HepG2 (cell line): ENCODE measurements at places on chromosomes 4 and X.

DNA sequence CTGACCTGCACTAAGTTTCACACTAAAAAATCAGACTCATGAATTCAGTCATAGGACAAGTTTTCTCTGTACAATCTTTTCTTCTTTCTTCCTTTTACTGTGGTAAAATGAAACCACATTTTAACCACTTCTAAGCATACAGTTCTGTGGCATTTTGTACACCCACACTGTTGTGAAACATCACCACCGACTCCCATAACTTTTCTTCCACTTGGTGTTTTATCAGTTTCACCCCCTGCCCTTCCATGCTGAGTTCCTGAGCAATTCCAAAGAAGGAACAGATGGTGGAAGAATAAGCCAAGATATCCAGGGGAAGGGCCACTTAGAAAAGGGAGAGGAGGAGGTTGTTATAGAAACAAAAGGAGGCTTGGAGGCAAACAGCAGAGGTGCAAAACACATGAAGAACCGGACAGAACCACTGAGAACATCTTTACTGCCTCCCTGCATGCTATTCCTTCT lies 22.6 kb downstream of the SLC25A4 start:
- H3K27ac ChIP-seq, result no peak overlapping the region
- H3K36me3 ChIP-seq, result peaks cover 78% of the 10 kb centered on the region
- no peaks in the 10 kb centered on the region for H3K4me1 ChIP-seq
- no peaks in the 10 kb centered on the region for H3K27me3 ChIP-seq
- H3K4me3 ChIP-seq, result no peak overlapping the region

DNA sequence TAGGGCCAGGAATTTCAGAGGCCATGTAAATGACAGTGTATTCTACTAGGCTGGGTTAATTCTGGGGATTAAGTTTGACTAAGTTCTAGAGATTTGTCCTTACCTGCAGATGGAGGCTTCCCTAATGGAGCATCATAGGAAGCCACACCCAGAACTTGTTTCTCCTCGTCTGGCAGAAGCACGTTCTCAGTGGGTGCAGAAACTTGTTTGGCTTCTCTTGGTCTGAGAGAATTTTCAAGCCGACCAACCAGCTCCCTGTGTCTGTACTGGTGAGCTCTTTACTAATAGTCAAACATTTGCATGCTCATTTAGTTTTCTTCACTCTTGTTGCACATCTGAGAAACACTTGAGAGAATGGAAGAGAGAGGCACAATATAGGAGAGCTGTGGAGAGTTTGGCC lies 907 bp upstream of the ATP10D start:
- H3K4me3 ChIP-seq, result no peak overlapping the region; the same call in 1 of the 2 replicates
- no peaks in the 10 kb centered on the region for H3K36me3 ChIP-seq
- H3K4me1 ChIP-seq, result peaks cover 20% of the 10 kb centered on the region

- no peaks in the 10 kb centered on the region for H3K27me3 ChIP-seq
- DNase-seq, result no peak
- no peak overlapping the region for H3K4me3 ChIP-seq
- no peaks in the 10 kb centered on the region for H3K36me3 ChIP-seq
- no peaks in the 10 kb centered on the region for H3K4me1 ChIP-seq
- no peak overlapping the region for H3K27ac ChIP-seq
Observed at GRCh38 chr4:88446124-88446523, 10.8 kb upstream of the HERC5 start.

DNA sequence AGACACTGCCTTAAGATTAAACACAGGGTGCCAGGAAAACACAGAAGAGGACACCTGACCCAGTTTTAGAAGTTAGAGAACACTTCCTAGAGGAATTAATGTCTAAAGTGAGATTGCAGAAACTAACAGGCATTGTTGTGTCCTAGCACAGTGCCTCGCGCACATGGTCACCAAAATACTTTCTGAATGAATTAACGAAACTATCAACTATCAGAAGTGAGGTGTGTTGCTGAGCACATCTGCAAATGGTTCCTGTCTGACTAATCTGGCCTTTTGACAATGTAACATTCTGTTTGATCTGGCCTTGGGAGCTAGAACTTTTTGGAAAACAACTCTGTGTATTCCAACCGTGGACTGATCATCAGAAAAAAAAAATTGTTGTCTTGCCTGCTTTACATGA lies 556.8 kb upstream of the LCORL start:
- no peak overlapping the region for H3K4me3 ChIP-seq
- H3K36me3 ChIP-seq, result no peaks in the 10 kb centered on the region
- peaks cover 12% of the 10 kb centered on the region for H3K4me1 ChIP-seq

DNA sequence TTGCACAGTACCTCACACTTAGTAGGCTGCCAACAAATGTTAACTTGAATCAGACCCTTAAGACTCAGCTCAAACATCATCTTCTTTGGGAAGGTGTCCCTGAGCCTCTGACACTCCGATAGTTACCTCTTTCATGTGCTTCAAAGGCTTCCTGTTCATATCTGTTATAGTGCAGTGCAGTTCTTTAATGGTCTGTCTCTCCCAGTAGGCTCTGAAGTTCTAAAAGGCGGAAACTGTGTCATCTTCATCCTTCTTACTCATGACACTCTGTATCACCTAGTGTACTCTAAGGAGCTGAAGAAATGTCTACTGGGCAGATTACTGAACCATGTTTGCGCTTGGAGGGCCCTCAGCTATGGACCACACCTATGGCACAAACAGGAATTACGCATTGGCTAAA lies 2.1 kb upstream of the DIAPH2 start:
- H3K4me3 ChIP-seq, result no peak overlapping the region
- DNase-seq, result no peak
- no peaks in the 10 kb centered on the region; the same call in 2 of the 3 replicates for H3K27me3 ChIP-seq
- H3K36me3 ChIP-seq, result no peaks in the 10 kb centered on the region
- no peak overlapping the region for H3K27ac ChIP-seq

DNA sequence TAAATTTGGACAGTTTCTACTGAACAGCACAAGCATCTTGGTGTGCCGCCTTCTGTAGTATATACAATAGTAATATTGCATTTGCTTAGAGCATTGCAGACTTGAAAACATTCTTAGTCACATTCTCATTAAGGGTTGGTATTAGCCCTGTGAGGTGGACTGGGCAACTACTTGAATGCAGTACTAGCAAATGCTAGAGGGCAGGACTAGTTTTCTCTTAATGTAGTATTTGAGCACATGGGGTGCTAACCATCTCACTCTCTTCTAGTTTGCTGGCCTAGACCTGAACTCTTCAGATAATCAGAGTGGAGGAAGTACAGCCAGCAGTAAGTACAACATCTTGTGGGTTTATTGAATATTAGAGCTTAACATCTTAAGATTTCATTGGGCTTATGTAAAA lies 3.2 kb downstream of the DDX3X start:
- H3K4me3 ChIP-seq, result peak overlapping the region; percentile 88
- DNase-seq, result no peak
- no peak overlapping the region for H3K27ac ChIP-seq
- peaks cover 20% of the 10 kb centered on the region; the same call in 2 of the 3 replicates for H3K36me3 ChIP-seq
- H3K4me1 ChIP-seq, result peaks cover 18% of the 10 kb centered on the region

DNA sequence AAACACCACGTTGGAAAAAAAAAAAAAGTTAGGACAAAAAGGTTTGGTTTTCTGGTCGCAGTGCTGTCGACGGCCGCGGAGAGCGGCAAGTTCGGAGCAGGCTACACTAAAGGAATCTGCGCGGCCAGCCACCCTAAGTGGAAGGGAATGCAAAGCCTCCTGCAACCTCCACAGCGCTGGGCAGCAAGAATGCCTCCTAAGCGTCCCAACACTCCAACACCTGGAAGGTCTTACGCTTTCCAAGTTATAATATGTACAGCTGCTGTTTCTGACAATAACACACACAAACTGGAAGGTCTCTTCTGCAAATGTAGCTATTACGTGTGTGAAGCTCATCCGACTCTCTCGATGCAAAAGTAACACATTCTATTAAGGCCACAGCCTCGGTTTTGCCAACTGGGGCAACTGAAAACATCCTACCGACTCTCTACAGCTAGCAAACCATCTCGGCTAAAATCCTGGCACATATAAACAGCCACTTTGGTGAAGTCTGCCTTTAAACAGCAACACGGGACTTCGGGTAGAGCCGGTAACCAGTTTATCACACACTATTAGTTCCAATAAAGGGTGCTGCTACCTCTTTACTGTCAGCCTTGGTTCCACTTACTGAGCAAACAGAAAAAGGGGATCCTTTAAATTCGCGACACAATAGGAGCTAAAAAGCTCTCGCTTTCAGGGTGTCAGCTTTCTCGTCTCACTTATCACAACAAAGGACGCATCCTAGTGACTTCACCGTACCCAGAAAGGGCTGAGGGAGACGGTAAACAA lies 895 bp downstream of the SMIM14 start:
- peak; percentile 64 for DNase-seq
- H3K36me3 ChIP-seq, result no peaks in the 10 kb centered on the region
- H3K4me3 ChIP-seq, result peak overlapping the region; percentile 83
- no peaks in the 10 kb centered on the region for H3K27me3 ChIP-seq

GRCh38 chr4:76651616-76652015 lies 216.6 kb downstream of the SHROOM3 start:
- no peak overlapping the region for H3K27ac ChIP-seq
- H3K4me1 ChIP-seq, result no peaks in the 10 kb centered on the region
- H3K27me3 ChIP-seq, result no peaks in the 10 kb centered on the region

- no peak overlapping the region for H3K27ac ChIP-seq
- H3K27me3 ChIP-seq, result no peaks in the 10 kb centered on the region
- DNase-seq, result no peak
- no peaks in the 10 kb centered on the region for H3K4me1 ChIP-seq
Observed at GRCh38 chr4:114132830-114133229, 153.4 kb upstream of the ARSJ start.

DNA sequence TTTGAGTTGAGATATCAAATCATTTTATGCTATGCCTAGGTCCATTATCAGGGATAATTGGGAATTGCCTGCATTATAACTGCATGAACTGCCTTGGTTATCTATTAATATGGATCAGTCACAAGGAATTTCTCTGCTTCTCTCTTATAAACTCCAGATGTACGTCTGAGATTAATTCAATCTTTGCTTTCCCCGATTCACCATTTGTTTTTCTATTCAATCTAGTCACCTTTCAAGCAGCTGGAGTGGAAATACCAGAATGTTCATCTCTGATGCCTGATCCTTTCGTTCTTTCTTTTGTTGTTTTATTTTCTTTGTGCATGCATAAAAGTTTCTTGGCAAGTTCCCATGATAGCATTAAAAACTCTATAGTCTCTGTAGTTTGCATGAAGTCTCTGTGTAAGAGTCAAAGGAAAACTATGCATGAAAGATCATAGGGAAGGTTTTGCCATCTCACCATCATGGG lies 22.6 kb downstream of the SYNPO2 start:
- no peaks in the 10 kb centered on the region for H3K36me3 ChIP-seq
- no peaks in the 10 kb centered on the region for H3K4me1 ChIP-seq
- no peak for DNase-seq
- peaks cover 7% of the 10 kb centered on the region; the same call in 2 of the 3 replicates for H3K27me3 ChIP-seq
- H3K27ac ChIP-seq, result no peak overlapping the region
- H3K4me3 ChIP-seq, result no peak overlapping the region

DNA sequence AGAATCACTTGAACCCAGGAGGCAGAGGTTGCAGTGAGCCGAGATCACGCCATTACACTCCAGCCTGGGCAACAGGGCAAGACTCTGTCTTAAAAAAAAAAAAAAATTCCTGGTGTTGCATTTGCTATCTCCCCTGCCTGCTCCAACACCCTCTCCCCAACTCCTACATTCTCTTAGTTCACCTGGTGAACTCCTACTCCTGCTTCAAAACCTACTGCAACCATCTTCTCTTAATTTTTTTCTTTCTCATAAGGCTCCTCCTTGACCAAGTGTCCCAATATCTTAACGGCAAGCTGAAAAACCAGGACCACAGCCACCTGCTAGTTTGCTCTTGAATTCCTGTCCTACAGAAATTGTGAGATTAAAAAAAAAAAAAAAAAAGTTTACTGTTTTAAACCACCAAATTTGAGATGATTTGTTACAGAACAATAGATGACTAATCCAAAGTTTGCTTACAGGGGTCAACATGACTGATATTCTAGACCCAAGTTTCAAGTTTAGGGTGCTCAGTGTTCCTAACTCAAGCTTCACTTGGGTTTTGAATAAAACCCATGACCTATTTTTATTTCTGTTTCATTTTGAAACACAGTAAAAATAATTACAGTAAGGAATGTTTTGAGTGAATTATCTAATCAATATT lies 13.1 kb upstream of the ANXA5 start:
- H3K27me3 ChIP-seq, result no peaks in the 10 kb centered on the region
- peaks cover 7% of the 10 kb centered on the region; the same call in 1 of the 2 replicates for H3K4me1 ChIP-seq

DNA sequence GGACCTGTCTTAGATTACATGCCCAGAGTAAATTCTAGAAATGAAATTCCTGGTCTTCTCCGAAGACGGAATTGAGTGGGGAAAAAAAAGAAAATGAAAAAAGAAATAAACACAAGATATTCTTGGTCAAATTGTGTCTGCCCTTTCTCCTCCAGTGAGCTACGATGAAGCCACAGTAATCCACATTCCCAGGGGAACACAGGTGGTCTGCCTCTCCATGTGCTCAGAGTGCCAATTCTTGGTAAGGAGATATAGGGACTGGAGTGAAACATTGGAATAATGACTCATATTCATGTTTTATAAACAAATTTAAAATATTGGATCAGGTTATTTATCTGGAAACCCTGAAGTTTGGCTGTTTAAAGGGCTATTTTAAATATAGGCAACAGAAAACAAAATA lies 54.2 kb upstream of the MGST2 start:
- H3K4me3 ChIP-seq, result no peak overlapping the region
- DNase-seq, result no peak
- H3K4me1 ChIP-seq, result no peaks in the 10 kb centered on the region
- H3K36me3 ChIP-seq, result no peaks in the 10 kb centered on the region
- no peaks in the 10 kb centered on the region; the same call in 2 of the 3 replicates for H3K27me3 ChIP-seq
- H3K27ac ChIP-seq, result no peak overlapping the region

DNA sequence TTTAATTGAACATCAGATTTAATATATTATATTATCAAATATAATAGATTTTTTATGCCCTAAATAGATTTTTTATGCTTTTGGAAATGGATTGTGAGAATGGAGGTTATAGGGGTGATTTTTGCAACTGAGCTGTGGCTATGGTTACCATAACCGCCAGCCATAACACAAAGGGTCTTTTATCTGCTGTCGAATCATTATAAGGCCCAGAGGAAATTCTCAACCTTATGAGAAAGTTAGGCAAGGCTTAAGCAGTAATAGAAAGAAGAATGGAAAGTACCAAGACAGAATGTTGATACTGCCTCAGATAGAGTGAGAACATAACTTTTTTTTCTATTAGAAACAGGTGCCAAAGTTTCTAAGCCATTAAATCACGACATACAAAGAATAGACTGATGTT lies 26.3 kb upstream of the CXCL6 start:
- no peaks in the 10 kb centered on the region for H3K27me3 ChIP-seq
- H3K27ac ChIP-seq, result no peak overlapping the region
- H3K36me3 ChIP-seq, result no peaks in the 10 kb centered on the region
- no peak for DNase-seq
- H3K4me3 ChIP-seq, result no peak overlapping the region
- no peaks in the 10 kb centered on the region for H3K4me1 ChIP-seq

DNA sequence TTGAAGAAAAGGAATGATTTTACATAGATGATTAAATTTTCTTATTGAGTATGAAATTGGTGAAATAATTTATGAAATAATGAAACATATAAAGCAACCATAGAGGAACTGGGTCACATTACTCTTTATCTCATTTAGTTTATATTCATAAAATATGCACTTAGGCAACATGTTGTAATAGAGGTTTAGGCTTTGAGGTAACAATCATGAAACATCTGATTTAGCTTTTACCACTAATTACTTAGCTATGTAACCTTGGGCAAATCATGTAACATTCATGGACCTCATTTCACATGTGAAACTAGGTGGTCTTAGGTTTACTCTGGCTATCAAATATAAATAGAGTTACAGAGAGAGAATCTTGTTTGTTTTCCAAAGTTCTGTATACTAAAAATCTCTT lies 54.5 kb upstream of the SMARCA5 start:
- no peak overlapping the region for H3K27ac ChIP-seq
- peaks cover 4% of the 10 kb centered on the region; the same call in 1 of the 2 replicates for H3K36me3 ChIP-seq
- no peaks in the 10 kb centered on the region for H3K27me3 ChIP-seq
- DNase-seq, result no peak
- no peak overlapping the region for H3K4me3 ChIP-seq

- H3K4me3 ChIP-seq, result no peak overlapping the region
- no peak overlapping the region for H3K27ac ChIP-seq
- H3K27me3 ChIP-seq, result no peaks in the 10 kb centered on the region
- H3K4me1 ChIP-seq, result no peaks in the 10 kb centered on the region
- peaks cover 38% of the 10 kb centered on the region for H3K36me3 ChIP-seq
Observed at GRCh38 chr4:102589743-102590142, 88.6 kb downstream of the NFKB1 start.
